Endothelial cell (in vitro differentiated cells): ENCODE measurements at places on chromosomes 3 and 15.
A peak's percentile ranks its signal among the peaks of the same experiment; 100 is the strongest.

- peak; percentile 78 for DNase-seq
These were observed 17.7 kb downstream of the PTH1R start for GRCh38 chr3:46895204-46895660.

GRCh38 chr3:72099326-72100079 is 314.6 kb upstream of the PROK2 start:
- no peak for DNase-seq

DNA sequence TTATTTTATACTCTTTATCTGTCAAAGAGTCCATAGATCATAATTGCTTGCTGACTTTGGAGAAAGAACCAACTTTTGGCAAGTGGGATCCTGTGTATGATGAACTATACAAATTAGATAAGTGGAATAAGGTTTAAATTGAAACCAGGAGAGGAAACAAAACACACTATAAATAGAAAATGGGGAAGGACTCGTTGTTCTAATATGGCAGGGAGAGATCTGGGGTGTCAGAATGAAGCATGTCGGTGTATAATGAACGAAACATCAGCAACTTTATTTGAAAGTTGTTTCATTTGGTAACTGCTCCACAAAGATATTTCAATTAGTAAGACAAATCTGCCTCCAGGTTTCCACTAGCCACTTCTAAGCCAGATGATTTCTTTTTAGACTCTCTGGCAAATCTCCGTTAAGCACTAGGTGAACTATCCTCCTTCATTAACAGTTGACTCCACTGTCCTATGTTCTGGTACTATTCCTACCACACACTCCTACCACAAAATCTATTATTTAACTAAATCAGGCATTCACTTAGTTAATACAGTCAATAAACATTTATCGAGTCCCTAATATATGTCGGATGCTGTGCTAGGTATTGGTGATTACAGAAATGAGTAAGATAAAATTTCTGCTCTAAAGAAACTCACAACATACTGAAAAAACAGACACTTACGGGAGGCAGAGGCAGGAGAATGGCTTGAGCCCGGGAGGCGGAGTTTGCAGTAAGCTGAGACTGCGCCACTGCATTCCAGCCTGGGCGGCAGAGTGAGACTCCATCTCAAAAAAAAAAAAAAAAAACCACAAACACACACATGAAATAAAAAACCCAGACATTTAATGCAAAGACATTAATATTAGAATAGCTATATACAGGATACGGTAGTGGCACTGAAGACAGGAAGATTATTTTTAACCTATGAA is 20.1 kb downstream of the SLC15A2 start:
- DNase-seq: no peak

DNA sequence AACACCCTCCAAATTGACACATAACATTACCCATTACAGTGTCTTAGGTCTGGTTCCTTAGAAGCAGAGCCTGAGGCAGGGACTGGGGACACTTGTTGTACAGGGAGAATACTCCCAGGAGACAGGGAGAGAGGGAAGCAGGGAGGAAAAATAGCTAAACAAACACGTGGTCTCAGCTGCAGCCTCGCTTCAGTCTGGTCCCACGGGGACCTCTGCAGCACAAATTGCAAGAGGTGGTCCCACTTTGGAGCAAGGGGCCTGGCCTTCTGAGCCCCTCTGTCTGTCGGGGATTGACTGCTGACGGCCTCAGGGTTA is 25.0 kb upstream of the PLA2G4D start:
- DNase-seq: no peak

GRCh38 chr3:100606894-100607512 is 2.4 kb upstream of the ADGRG7 start:
- DNase-seq: no peak

GRCh38 chr15:56468401-56468800 is 3.5 kb upstream of the MNS1 start:
- no peak for DNase-seq

DNA sequence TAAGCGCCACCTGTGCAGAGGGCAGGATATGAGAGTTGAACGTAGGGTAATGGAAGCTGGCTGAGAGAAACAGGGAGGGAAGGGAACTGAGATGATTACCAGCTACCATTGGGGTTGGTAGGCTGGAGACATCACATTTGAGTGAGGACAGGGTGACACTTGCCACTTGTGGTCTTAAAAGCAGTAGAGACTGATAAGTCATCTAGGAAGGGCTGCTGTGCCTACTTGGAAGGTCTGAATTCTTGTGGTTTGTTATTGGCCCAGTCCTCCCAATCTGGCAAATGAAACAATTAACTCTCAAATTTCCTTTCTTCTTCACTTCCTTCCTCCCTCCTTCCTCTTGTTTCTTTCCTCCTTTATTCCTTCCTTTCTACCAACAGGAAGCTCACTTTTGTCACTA is 46.8 kb downstream of the COL6A5 start:
- no peak for DNase-seq

GRCh38 chr3:72265256-72266015 is 480.5 kb upstream of the PROK2 start:
- no peak for DNase-seq

DNA sequence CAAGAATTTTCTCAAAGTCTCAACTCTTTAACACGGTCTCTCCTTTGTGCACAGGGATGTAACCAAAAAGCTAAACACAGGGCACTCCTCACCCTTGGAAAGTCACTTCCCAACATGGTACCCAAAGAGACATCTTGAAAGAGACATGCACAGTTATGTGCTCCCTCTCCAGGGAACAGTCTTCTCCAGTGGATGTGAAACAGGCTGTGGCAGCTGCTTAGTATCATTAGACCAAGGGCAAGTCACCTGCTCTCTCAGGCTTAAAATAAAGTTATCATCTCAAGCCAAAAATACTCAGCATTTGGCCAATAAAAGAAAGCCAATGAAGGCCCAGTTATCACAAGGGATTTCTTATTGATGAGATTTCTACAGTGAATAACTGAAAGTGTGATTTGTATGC is 128.3 kb downstream of the WDR76 start:
- no peak for DNase-seq

GRCh38 chr15:43292375-43293078 is 25.8 kb upstream of the TGM5 start:
- DNase-seq: no peak

- DNase-seq: no peak
These were observed 13.0 kb downstream of the DIS3L start for GRCh38 chr15:66306381-66306780.

DNA sequence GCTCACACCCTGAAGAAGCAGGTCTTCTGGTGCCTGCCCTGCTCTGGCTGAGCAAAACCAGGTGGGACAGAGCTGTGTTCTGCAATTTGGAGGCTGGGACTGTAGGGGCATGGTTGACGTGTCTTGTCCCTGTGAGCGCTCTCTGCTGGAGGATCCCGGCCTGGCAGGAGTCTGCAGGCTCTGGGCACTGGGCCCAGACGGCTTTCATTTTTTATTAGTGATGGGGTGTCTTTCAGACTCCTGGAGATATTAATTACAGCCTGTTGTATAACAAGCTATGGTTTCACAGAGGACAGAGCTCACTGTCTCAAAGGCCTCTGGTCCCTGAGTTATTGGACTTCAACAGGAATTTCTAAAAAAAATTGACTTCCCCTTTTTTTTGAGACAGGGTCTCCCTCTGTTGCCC is 29.5 kb upstream of the ZNF710 start:
- peak; percentile 76 for DNase-seq

GRCh38 chr3:21913791-21914190 is 162.8 kb upstream of the ZNF385D start:
- no peak for DNase-seq

DNA sequence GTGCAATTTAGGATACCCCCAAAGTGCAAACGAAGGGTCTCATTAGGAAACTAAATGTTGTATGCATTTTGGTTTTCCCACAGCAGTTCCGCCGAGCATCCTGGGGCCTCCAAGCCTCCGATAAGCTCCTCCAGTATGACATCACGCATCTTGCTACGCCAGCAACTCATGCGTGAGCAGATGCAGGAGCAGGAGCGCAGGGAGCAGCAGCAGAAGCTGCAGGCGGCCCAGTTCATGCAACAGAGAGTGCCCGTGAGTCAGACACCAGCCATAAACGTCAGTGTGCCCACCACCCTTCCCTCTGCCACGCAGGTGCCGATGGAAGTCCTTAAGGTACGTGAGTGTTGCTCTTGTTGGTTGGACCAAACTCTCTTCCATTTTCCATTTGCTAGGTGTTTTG is 120.5 kb upstream of the SAMMSON start:
- no peak for DNase-seq

- no peak for DNase-seq
These were observed 160.3 kb downstream of the SATB1 start for GRCh38 chr3:18264853-18265252.

GRCh38 chr3:40329071-40329470 is 19.6 kb downstream of the EIF1B start:
- DNase-seq: no peak

DNA sequence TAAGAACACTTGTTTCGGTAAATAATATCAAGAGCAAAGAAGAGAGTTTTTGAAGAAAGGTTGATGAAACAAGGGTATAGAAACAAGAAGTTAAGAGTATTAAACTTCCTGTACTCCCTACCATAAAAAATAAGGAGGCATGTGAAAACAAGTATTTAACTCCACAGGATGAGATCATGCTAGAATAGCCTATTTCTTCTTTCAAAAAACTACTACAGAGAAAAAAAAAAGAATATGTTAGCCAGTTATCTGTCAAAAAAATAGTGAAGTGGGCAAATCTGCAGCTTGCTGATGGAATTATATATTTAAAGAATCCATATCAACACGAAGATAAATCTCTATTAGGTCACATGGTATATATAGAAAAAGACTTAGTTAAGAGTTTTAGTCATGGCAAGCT is 33.4 kb downstream of the SETD2 start:
- no peak for DNase-seq

DNA sequence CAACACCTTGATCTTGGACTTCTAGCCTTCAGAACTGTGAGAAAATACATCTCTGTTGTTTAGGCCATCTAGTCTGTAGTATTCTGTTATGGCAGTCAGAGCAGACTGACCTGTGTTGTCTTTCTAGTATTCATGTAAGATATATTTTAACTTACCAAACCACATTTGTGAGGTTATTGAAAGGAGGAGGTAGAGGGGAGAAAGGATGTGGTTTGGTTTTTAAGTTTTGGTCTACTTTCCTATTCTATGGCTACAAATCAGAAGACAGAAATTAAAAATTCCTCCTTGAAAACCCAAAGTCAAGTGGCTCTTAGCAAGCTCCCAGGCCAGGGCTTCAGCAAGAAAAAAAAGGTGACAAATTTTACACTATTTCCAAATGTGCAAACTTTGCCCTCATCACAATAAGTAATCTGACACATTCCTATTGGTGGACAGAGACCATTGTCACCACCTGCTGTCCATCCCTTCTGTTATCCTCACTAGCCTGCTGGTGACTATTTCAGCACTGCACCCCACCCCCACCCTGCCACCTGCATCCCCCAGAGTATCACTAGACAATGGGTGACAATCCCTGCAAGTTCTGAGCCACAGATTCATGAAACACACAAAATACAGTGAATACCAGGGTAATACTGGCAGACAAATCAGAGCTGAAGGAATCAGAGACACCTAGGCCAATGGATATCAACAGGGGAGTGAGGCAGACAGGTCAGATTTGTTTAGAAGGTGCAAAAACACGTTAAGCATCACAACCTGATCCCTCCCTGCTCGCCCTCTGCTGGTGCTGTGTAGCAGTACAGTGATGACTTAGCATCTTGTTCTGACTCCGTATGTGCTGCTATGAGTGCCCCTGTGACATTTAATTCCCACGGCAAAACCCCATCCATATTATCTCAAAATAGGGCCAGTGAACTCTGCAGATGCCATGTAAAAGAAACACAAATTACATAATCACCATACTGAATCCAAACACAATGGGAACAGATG is 79.0 kb upstream of the DCLK3 start:
- peak; percentile 53 for DNase-seq

DNA sequence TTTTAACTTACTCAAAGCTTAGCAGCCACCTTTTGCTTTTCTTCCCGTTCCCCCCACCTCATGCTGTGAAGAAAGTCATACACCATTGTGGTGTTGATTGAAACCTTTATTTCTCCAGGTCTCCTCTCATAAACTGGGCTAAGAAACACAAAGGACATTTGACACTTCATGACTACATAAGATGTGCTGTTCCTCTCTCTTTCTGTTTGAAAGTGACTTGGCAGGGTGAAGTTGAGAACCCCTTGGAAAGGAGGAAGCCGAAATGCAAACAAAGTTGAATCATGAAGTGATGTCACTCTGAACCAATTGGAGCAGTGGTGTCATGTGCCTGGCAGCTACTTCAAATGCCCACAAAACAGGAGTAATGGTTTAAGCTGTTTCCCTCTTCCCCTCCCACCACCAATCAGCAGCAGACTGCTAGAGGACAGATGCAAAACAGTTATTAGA is 174.7 kb downstream of the IGF1R start:
- no peak for DNase-seq

DNA sequence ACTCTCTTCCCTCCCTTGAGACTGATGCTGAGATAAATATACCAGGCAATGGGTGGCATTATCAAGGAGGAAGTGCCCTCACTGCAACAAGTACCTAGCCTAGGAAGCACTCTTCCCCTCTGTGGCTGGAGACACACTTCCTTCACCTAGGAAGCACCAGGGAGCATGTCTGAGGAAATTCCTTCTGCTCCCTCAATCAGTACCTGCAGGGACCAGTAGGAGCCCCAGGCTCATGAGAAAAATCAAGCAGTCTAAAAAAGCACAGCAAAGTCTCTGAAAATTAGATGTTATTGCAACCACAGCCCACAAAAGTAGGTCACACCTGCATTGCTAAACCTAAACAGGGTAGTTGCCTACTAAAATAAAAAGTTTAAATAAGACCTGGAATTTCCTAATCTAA is 78.2 kb upstream of the TRPM1 start:
- no peak for DNase-seq

DNA sequence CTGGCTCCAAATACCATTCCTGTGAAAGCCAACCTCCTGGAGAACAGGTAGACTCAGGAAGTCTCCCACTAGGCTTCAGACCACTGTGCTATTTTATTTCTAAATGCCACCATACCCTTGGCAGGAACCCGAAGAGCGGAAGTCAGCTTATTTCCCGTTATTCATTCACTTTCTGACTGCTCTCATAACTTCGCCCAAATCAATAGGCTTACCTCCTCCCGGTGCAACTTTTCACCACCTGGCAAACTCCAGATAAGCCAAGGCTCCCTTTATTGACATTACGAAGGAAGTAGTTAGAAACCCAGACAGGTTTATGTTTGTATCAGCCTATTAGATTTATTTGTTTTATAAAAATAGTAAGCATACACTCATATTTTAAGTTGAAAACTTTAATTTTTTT is 3.3 kb upstream of the CCDC54 start:
- no peak for DNase-seq

- peak; percentile 62 for DNase-seq
These were observed 394.5 kb upstream of the RARB start for GRCh38 chr3:25033407-25034029.

- peak; percentile 22 for DNase-seq
These were observed 632.7 kb downstream of the NTRK3 start for GRCh38 chr15:87623832-87624231.

GRCh38 chr15:72319360-72319984 is 485 bp downstream of the CELF6 start:
- DNase-seq: peak; percentile 88

GRCh38 chr15:96889734-96890480 is 559.4 kb downstream of the NR2F2 start:
- no peak for DNase-seq

- DNase-seq: no peak
These were observed 879 bp upstream of the EIF5A2 start for GRCh38 chr3:170909129-170909903.
